NCI-H446 treated with DMSO at 0.1 percent for 48 hours (cell line): ENCODE measurements at places on chromosomes 2 and 18.

- DNase-seq, result no peak
Observed at GRCh38 chr2:6929196-6929819, 12.1 kb downstream of the RNF144A start.

DNA sequence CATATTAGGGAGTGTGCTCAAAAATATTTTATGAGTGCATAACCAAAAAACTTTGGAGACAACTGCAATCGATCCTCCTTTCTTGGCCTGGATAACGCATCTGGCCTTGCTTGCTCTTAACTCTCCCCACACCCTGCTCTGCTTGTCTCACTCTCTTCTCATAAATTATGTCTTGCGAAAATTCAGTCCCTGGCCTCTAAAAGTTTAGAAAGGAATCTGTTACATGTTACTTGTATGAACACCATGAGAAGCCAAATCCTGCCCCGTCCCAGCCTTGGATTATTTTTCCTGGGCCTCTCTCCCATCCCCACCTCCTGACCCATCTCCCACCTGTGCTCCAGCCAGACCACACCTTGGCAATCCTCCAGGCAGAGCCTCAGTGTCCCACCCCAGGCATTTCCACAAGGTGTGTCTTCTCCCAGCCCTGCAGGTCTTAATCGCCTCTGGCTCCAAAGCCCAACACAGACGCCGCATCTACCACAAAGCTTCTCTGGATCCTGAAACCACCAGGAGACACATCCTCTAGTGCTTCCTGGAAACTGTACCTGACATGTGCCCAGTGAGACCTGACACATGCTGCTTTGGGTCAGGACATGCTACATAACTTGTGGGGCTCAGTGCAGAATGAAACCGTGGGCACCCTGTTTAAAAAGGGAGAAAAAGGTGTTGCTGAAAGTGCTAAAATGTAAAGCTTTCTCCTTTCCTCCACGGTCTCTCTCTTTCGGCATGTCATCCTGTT is 99.6 kb upstream of the ST3GAL5 start:
- no peak for DNase-seq

DNA sequence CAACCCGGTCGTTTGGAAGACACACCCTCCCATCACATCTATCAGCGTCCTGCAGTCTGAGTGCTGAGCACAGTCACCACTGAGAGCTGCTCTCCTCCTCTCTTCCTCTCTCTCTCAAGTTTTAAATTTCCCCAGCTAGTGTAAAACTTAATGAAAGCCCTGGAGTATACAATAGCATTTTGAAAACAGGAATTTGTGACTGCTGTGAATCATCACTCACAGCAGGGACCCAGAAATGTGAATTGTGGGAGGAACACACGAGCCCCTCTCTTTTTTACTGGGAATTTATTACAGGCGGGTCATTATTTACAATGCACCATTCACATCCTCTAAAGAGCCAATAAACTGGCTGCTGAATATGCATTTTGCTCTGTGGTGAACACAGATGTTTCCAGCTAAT is 185.0 kb upstream of the SMIM21 start:
- no peak for DNase-seq

GRCh38 chr2:62787386-62787785 is 81.9 kb downstream of the EHBP1 start:
- peak; percentile 39 for DNase-seq

- no peak for DNase-seq
Observed at GRCh38 chr2:83565181-83565580, 893.9 kb downstream of the SUCLG1 start.

DNA sequence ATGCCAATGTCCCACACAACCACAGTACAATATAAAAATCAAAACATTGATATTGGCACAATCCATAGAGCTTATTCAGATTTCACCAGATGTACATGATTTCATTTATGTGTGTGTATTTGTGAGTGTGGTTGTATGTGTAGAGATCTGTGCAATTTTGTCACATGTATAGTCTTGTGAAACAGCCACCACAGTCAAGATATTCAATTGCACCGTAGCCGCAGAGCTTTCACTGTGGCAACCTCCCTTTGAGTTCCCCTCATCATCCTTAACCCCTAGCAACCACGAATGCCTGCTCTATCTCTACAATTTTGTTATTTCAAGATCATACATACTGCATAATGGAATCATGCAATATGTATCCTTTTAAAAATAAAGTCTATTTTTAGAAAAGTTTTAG is 391.3 kb downstream of the SETBP1 start:
- DNase-seq, result no peak

DNA sequence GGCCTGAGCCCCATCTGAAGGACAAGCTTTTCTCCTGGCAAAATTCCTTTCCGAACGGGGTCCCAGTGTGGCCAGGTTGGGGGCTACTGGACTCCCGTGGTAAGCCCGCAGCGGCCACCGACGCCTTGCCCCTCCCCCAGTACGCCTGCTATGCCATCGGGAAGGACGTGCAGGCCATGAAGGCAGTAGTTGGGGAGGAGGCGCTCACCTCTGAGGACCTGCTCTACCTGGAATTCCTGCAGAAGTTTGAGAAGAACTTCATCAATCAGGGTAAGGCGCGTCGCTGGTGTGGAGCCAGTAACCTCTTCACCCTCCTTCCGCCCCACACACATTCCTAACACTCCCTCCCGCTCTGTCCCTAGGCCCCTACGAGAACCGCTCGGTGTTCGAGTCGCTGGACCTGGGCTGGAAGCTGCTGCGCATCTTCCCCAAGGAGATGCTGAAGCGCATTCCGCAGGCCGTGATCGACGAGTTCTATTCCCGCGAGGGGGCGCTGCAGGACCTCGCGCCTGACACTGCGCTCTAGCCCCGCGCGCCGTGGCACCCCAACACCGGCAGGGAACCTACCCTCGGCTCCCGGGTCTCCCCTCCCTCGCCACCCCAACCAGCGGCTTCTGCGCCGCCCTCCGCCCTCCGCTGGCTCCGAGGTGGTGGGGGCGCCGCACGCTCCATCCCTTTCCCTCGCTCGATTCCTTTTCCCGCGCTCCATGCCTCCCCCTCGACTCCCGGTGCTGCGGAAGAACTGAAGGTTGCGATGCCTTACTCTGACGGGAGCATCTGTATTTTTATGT is 13.6 kb upstream of the ANKRD53 start:
- DNase-seq, result no peak

DNA sequence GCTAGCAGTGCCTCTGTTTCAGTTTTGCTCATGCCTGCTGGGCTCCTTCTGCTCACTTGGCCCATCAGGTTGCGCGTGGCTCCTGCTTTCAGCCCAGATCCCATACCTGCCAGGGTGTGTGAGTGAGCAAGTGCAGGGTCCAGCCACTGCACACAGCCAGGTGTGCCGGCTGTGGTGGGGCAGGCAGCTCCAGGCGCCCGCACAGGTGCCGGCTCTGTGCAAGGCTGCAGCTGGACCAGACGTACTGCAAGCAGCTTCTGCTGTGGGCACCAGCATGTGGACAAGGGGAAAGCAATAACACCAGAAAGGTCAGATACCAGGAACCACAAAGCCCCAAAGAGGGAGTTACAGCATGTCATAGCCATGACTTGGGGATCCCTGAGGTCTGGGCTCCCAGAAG is 5.6 kb upstream of the PCARE start:
- no peak for DNase-seq

DNA sequence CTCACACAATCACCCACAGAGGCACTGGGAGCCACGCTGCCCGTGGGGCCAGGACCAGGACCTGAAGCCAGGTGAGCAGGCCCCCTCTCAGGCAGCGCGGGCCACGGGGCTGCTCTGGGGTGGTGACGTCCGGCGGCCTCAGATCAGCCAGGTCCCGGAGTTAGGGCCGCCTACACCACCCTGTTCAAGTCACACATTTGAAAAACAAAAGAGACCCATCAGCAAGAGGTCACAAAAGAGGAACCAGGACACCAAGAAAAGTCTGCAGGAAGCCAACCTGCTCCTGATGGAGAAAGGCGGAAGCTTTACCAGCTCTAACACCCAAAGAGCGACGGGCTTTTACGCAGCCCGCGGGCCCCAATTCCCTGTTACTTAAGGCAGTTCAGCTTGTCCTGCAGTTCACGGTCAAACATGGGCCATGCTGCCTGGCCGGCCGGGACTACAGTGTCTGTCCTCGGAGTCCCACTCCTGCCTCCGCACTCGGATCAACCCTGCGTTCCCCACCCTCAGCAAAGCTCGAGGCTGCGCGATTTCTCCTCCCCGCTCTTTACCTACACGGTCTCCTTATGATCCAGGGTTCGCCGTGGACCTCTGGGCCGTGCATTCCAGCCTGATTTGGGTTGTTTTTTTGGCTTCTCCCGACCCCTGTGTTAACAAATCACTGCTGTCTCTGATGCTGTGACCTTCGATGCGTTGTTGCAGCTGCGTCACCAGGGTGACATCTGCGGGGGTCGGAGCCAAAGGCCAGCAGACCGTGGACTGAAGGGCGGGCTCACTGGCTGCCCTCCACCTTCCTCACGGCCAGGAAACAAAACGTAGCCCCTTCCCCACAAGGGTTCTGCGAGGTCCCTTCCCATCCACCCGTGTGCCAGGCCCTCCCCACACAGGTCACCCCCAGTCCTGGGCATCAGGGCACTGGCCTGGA is 31.0 kb downstream of the SNORC start:
- DNase-seq, result no peak

GRCh38 chr2:238320648-238321281 is 447 bp downstream of the TRAF3IP1 start:
- DNase-seq, result no peak

DNA sequence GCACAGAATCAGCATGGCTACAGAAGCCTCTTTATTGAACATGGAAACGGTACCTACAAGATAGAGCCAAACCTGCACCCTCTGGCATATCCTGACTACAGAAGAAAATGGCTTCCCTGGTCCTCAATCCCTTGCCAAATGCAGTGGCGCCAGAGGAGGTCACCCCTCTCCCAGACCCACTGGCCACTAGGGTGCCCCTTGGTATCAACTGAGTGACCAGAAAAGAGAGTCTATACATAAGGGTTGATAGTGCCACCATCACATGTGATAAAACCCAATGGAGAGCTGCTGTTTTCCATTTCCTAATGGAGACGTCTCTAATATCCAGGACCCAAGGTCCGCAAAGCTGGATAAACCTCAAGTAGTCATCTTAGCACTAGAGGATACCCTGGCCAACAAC is 52.7 kb upstream of the ALK start:
- DNase-seq, result no peak

- no peak for DNase-seq
Observed at GRCh38 chr2:157856187-157856515, 20.0 kb downstream of the ACVR1 start.

DNA sequence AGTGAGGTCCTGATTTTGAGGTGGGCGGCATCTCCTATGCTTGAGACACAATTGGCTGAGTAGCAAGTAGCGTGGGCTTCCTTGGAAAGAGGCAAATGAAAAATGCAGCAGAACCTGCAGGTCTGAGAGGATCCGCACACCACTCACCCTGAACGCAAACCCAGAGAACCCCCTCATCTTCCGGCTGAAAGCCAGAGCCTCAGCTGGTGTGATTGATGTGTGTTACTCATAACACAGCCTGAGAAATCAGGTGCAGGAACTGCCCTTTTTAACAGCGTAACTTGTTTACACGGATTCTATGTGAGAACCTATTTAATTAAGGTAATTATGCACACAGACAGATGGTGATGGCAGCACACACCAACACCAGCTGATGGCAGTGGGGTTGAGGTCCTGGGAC is 123.4 kb downstream of the MRO start:
- DNase-seq, result no peak

GRCh38 chr18:8754995-8755960 is 49.9 kb downstream of the MTCL1 start:
- DNase-seq, result no peak
